ENCODE measurements at places on chromosomes 12 and 14.

DNA sequence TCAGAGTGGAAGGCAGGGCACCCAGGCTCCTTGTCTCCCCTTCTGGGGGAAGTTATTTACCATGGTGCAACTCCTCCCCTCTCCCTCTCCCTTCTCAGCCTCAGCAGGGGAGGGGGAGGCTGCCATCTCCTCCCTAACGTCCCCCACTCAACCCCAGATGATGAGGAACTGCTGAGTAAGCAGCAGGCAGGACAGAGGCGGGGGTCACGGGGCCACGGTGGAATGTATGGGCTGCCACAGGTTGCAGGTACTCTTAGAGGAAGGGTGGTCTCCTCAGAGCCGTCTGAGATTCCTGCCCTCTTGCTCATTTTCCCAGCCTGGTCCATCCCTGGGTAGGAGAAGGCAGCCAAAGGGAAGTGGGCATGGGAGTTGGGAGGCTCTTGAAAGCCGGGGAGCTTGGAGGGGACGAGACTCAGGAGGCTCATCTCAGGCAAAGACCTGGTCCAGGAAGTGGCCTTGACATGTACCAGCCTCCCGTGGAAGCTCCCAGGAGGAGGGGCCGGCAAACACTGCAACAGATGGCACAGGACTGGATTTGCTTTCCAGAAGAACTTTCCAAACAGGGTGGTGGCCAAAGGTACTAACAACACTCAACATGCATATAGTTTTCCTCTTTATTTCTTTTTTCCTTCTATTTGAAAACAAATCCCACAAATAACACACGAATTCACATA is 19.0 kb downstream of the RIN3 start:
- peak; percentile 49 for DNase-seq

GRCh38 chr12:122943196-122943595 is 23.1 kb downstream of the ABCB9 start:
- DNase-seq: no peak

DNA sequence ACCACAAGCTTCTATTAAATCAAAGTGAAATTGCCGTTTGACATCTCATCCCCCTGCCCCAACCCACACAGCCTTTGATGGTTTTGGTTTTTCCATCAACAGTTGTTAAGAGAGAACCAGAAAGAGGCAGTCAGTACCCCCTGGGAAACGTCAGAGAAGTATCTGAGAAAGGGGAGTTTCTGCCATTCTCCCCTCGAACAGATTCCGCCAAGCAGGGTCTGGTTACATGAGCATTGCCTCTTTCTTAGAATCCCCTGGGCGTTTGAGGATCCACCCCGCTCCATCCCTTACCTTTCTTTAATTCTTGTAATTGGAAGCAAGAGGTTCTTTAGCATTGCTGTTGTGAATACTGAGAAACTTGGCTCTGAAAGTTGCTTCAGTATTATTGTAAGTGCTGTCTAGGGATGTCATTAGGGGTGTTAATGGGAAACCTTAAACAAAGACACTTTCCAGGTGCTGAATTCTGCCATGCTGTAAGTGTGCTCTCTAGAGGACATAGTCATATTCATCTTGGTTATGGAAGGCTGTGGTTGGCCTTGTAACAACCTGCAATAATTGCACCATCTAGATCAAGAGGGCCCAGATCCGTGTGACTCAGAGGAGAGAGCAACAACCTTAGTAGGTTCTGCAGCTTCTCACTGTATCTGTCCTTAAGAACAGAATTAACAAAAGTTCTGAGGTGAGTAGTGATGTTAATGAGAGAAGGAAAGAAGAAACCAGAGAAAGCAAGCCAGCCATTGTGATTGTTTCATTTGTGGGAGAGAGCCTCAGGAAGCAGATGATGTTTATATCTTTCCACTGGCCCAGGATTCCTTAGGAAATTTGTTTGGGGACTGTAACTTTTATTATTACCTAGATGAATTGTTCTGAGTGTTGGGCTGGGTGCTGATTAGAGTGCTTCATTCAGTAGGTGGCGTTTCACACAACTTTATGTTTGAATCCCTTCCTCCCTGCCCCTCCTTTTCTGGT is 9.0 kb downstream of the TMBIM6 start:
- peak; percentile 86 for DNase-seq

GRCh38 chr12:47035484-47035883 is 43.9 kb upstream of the PCED1B start:
- no peak for DNase-seq

GRCh38 chr12:122452701-122453285 is 30.3 kb upstream of the CLIP1 start:
- DNase-seq: no peak
